Activated naive CD8-positive, alpha-beta T cell treated with anti-CD3 and anti-CD28 coated beads for 36 hours (primary cell): ENCODE measurements at places on chromosomes 7 and 10.

- no peak for DNase-seq
Observed at GRCh38 chr7:24427048-24427447, 143.1 kb downstream of the NPY start.

DNA sequence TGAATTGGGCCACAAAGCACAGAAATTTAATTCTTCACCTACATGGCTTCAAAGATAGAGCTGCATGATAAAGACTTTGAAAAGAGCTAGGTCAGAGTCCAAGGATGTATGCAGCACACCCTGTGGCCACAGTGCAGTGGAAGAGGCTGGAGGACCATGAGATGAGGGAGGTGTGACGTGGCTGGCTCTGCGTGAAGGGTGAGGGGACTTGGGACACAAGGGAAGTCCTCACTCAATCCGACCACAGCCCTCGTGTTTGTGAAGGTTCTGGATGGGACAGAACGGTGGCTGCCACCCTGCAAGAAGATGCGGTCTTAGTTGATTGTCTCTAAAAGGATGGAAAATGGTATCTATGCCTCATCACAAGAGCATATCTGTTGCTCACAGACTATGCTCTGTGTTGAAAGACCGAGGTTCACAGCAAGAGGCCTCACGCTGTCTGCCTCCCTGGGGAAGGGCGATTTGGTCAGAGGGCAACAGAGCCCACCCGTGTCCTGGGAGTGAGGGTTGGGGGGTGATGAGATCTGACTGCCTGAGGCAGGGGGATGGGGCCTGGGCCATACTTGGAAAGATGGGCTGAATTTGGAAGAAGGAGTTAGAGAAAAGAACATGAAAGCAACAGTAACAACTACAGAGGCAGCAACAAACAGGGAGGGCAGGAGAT is 174.4 kb upstream of the SHH start:
- DNase-seq, result no peak

DNA sequence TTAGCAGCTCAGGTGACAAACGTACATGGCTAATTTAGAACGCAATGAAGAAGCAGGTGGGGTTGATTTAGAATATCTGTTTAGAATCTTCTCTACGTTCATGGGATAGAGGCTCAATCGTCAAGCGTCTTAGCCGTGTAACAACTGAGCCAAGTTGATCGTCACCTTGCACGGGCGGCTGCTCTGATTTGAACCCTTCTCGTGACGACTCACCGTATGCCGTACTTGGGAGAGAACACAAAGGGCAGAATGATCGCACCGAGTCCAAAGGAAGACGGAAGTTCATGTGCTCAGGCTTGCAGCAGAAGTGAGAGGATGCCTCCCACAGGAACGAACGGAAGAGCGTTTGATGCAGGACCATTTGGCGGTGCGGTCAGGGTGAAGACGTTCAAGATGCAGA is 108.3 kb upstream of the TCERG1L start:
- no peak for DNase-seq

- no peak for DNase-seq
Observed at GRCh38 chr7:114148779-114149178, 230.0 kb upstream of the PPP1R3A start.

GRCh38 chr10:79282388-79282787 is 64.9 kb upstream of the PPIF start:
- DNase-seq, result no peak

- no peak for DNase-seq
Observed at GRCh38 chr7:40506158-40506557, 371.4 kb downstream of the SUGCT start.

DNA sequence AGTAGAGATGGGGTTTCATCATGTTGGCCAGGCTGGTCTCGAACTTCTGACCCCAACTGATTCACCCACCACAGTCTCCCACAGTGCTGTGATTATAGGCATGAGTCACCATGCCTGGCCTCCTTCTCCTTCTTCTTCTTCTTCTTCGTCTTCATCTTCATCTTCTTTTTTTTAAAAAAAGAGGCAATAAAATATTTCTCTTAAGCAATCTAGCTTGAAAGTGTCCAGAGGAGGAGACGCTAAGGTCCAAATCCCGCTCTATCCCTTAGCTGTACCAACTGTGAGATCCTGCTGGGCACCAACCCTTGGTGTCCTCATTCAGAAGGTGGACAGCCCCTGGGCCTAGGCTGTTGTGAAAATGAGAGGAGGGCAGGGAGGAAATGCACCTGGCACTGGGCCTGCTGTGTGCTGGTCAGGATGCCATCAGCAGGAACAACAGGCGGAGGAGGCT is 13.9 kb upstream of the PSAP start:
- DNase-seq, result no peak

DNA sequence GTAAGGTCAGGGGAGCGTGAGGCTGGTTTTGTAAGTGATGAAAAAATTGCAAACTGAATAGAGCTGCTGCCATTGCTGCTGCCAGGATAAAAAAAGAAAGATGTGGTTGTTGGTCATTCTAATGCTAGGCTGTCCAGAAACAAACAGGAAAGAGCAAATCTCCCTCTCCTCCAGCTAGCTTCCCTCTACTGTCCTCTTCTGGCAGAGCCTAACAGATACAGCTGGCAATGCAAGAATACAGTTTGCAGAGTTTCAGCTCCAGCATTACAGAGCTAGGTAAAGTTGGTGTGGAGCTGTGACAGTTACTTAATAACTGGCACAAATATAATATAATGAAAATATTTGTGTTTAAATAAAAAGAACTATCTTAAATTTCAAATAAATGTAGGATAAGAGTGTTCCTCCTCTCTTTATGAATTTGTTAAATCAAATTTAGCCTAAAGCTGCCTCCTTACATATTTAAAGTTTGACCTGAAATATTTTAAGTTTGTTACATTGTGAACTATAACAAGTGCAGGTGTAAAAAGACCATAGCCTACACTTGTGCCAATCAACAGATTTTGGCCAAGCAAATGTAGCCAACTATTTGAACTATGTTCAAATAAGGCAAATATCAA is 407.7 kb downstream of the SH2D4B start:
- DNase-seq, result no peak

GRCh38 chr7:122638459-122638858 is 60.5 kb downstream of the RNF133 start:
- DNase-seq, result no peak

DNA sequence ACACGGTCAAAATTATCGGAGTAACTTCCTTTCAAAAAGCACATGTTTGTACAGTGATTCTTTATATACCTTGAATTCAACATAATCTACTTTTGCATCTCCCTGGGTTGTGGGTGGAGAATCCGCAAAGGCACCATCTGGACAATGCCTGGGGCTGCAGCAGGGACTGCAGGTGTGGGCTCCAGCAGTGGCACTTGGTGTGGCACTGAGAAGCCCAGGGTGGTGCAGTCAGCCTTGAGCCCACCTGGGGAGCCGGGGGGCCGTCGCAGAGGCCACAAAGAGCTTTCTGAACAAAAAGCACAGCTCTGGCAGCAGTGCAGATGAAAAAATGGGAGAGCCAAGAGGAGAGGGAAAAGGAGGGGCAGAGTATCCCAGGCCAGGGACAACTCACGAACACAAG is 22.2 kb downstream of the PARD3 start:
- no peak for DNase-seq

- no peak for DNase-seq
Observed at GRCh38 chr10:59909815-59910214, 3.5 kb upstream of the CCDC6 start.

- no peak for DNase-seq
Observed at GRCh38 chr10:87603769-87604168, 55.9 kb upstream of the PAPSS2 start.

- no peak for DNase-seq
Observed at GRCh38 chr7:102395592-102395872, 631 bp upstream of the PRKRIP1 start.

GRCh38 chr7:155377838-155378579 is 79.9 kb upstream of the EN2 start:
- DNase-seq, result no peak

DNA sequence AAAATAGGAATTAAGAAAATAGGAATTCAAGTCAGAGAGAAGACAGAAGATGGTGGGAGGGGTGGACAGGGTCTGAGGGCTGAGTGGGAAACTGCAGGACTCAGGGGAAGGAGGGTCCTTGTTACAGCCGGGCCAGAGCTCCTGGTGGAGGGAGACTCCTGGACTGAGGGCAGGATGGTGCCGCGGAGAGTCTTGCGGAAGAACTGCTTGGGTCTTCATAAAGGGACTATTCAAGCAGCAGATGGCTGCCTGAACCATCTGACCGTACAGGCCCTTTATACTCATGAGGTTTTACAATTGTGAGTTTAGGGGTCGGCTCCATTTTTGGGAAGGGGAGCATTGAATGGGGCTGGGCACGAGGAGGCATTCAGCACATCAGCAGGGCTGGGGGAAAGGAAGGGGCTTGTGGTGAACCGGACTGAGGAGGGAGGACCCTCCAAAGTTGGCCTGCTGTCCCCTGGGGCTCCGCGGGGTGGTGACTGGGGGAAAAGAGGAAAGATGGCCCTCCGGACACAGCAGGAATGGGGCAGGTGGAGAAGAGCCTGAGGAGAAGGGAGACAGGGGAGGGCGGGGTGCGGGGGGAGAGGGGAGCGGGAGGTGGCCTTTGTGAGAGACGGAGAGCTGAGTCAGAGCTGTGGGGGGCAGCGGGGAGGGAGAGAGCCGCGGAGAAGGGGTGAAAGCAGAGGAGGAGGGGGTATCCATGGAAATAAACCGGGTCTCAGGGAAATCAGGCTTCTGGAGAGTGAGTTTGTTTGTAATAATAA is 1.5 kb downstream of the FAM131B start:
- DNase-seq, result no peak

DNA sequence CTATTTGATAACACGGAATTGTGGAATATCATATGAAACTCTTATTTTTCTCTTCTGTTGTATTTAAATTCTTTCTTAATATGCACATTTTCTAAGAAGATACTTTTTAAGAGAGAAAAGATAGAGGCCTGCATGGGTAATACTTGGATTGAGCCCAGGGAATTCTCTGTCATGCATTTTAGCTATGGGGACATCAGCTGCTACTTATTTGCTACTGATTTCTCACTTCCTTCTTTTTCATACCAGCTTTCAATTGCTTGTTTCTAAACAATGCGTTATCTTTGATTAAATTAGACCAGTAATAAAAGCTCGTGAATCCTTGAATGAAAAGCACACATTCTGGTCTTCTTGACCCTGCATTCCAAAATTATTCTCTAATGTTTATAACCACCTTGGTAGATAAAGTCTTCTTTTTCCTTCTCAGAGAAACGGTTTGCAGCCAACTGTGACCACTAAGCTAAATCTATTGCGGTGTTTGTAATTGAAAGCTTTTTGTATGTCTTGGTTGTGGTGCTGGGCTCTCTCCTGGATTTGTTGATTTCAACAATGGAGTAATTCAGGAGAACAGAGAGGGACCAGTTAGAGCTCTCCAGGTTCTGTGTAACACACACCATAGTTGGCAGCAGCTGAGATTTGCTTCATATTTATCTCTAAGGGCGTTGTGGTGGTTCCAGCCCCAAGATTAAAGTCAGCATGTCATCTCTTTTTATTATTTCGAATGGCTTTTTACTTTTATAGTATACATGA is 139.3 kb downstream of the PPP1R9A start:
- DNase-seq, result no peak

DNA sequence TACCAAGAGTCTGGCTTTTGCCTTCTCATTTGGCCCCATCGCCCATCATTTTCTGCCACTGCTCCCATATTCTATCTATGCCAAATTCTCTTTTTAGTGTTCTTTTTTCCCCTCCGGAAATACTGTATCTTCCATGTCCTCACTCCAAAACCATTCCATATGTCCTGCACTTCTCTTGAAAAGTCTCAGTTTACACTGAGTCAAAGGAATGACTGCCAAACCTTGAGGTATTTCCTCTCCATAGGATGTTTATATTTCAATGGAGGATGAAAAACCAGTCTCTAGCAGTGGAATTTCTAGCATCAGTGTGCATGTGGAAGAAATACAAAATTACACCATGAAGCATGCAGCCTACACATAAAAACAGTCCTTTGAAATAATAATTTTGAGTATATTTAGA is 121.4 kb upstream of the PHYHIPL start:
- no peak for DNase-seq

DNA sequence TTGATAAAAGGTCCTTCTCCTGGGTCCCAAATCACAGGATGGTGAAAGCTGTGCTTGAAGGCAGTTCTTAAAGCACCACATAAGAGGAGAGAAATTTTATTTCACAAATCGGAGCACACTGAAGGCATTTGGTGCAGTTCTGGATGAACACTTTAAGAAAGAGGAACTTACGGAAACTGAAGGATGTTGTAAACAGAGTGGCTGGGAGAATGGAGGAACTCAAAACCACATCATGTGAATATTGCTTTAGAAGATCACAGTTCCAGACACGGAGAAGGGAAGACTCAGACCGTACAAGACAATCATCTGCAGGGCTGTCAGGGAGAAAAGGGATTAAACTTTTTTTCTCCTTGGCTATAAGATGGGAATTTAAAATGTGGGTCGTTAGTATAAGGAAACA is 9.0 kb upstream of the GPR141 start:
- DNase-seq, result no peak

GRCh38 chr10:66778351-66778750 is 147.5 kb upstream of the LRRTM3 start:
- no peak for DNase-seq

DNA sequence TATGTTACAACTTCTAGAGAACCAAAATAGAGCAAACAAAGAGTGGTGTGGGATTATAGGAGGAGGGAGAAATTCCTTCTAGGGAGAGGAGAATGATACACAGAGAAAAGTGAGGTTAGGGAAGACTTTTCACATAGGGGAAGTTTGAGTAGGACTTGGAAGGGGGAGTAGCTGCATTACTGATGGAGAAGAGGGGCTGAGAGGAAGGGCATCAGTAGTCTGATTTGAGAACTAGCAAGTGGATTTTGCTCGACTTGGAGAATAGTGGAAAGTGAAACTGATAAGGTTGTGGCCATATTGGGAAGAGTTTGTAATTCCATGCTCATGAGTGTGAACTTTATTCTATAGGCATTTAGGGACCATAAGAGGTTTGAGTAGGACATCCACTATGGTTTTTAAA is 6.1 kb downstream of the NRF1 start:
- no peak for DNase-seq

- DNase-seq, result no peak
Observed at GRCh38 chr7:135620980-135621850, 41.1 kb upstream of the STMP1 start.

DNA sequence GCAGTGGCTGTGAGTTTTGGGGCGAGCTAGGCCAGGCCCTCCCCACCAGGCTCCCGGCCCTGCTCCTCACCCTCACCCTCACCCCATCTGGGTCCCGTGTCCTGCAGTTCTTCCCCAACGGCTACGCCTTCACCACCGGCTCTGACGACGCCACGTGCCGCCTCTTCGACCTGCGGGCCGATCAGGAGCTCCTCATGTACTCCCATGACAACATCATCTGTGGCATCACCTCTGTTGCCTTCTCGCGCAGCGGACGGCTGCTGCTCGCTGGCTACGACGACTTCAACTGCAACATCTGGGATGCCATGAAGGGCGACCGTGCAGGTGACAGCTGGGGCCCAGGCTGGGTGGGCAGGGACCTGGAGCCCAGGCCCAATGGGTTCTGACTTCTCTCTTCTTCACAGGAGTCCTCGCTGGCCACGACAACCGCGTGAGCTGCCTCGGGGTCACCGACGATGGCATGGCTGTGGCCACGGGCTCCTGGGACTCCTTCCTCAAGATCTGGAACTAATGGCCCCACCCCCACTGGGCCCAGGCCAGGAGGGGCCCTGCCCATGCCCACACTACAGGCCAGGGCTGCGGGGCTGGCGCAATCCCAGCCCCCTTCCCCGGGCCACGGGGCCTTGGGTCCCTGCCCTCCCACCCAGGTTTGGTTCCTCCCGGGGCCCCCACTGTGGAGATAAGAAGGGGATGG is 4.9 kb downstream of the GNB2 start:
- DNase-seq, result no peak

- DNase-seq, result no peak
Observed at GRCh38 chr7:17946591-17946990, 6.3 kb upstream of the SNX13 start.

GRCh38 chr10:121627876-121628581 is 29.8 kb upstream of the FGFR2 start:
- no peak for DNase-seq
